ENCODE measurements at places on chromosomes 1 and 21.

GRCh38 chr1:44300852-44301251 is 54.2 kb downstream of the ERI3 start:
- H3K36me3 ChIP-seq, result peaks cover 37% of the 10 kb centered on the region
- no peak overlapping the region for H3K4me3 ChIP-seq
- no peak for DNase-seq
- no peak overlapping the region for H3K27ac ChIP-seq

- H3K4me1 ChIP-seq, result peaks cover 33% of the 10 kb centered on the region
- no peak overlapping the region for H3K4me3 ChIP-seq
- H3K27ac ChIP-seq, result peak overlapping the region; percentile 4
- DNase-seq, result no peak
- peaks cover 80% of the 10 kb centered on the region for H3K36me3 ChIP-seq
- H3K27me3 ChIP-seq, result no peaks in the 10 kb centered on the region
These were observed 20.6 kb downstream of the RUNX3 start for GRCh38 chr1:24909388-24909898.

GRCh38 chr1:207268337-207268736 is 53.1 kb upstream of the CD55 start:
- no peak overlapping the region for H3K4me3 ChIP-seq
- H3K27ac ChIP-seq, result no peak overlapping the region
- no peaks in the 10 kb centered on the region for H3K27me3 ChIP-seq
- no peaks in the 10 kb centered on the region for H3K4me1 ChIP-seq
- H3K36me3 ChIP-seq, result no peaks in the 10 kb centered on the region

DNA sequence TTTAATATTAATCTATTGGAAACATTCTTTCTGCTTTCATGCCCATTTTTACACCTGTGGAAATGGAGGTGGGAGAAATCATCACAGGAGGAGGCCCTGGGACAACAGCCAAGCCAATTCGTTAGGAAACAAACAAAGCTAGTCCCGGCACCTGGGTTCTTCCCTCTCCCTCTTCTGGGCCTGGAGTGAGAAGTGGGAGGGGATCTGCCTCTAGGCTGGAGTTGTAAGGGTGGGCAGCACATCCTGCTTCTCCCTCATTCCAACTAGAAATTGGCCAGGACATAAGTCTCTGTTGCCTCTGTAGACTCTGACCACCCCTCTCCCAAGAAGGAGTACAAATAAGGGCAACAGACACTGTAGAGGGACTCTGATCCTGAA is 20.2 kb upstream of the ERO1B start:
- H3K27ac ChIP-seq, result no peak overlapping the region
- DNase-seq, result no peak
- no peaks in the 10 kb centered on the region for H3K36me3 ChIP-seq
- H3K4me3 ChIP-seq, result no peak overlapping the region
- H3K27me3 ChIP-seq, result no peaks in the 10 kb centered on the region

DNA sequence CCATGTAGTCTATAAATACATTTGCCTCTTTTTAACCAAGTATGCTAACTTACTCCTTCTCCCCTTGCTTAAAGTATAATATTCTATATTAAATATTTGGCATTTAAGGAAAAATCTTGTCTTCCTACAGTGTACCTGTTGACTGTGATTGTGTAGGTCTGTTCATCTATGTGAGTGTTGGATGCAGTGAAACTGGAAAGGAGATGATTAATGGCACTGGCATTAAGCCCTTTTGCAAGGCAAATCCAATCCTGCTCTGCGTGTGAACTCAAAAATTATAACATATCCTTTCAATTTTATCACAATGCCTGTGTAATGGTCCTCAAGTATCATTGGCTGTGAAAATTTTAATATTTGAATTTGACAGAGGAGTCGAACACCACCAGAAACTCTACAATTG is 565.0 kb downstream of the KCNT2 start:
- no peak overlapping the region for H3K27ac ChIP-seq
- H3K27me3 ChIP-seq, result no peaks in the 10 kb centered on the region
- no peaks in the 10 kb centered on the region for H3K4me1 ChIP-seq
- DNase-seq, result no peak
- H3K36me3 ChIP-seq, result no peaks in the 10 kb centered on the region

GRCh38 chr1:153535242-153536011 is at the start of gene S100A6:
Gene S100A6 (minus strand): TSS chr1:153535991. CDS start chr1:153535339, 652 bp downstream.
- no peaks in the 10 kb centered on the region for H3K27me3 ChIP-seq
- peaks cover 63% of the 10 kb centered on the region for H3K4me1 ChIP-seq
- peak within 1 kb of the TSS; percentile 97 for H3K27ac ChIP-seq
- H3K4me3 ChIP-seq, result peak within 1 kb of the TSS; percentile 91
- H3K36me3 ChIP-seq, result peaks cover 5% of the 10 kb centered on the region

DNA sequence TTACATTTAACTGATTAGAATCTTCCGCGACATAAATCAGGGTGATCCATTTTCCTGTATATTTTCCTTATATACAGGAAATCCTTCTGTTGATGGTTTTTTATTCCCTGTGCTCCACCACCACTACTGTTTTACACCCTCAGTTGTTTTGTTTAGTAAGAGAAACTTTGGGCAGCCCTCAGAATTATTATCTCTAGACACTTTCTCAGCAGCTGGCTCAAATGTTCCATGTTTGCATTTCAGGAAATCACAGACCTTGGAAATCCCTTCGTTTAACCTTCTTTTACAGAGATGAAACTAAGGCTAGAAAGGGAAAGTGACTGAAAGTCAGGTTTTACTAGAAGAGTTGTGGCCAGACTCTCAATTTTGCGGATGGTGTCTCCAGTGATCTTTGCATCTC is 15.2 kb downstream of the ZNF697 start:
- H3K36me3 ChIP-seq, result no peaks in the 10 kb centered on the region
- no peaks in the 10 kb centered on the region for H3K4me1 ChIP-seq
- DNase-seq, result no peak
- H3K4me3 ChIP-seq, result no peak overlapping the region

DNA sequence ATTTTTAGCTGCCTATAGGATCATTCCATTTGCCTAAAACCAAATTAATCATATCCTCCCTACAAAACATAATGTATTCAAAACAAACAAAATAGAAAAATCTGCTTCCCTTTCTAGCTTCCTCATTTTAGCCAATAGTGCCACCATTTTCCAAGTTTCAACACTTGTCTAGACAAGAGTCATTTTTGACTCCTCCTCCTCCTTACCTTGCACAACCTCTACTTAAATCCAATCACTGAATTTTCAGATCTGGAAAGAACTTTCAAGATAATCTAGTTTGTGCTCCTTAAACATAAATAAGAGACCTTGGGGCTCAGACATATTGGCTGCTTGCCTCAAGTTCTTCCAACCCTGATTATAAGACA is 7.4 kb downstream of the STX6 start:
- no peak overlapping the region for H3K27ac ChIP-seq
- H3K4me3 ChIP-seq, result no peak overlapping the region
- no peaks in the 10 kb centered on the region for H3K36me3 ChIP-seq
- H3K27me3 ChIP-seq, result no peaks in the 10 kb centered on the region
- no peak for DNase-seq

DNA sequence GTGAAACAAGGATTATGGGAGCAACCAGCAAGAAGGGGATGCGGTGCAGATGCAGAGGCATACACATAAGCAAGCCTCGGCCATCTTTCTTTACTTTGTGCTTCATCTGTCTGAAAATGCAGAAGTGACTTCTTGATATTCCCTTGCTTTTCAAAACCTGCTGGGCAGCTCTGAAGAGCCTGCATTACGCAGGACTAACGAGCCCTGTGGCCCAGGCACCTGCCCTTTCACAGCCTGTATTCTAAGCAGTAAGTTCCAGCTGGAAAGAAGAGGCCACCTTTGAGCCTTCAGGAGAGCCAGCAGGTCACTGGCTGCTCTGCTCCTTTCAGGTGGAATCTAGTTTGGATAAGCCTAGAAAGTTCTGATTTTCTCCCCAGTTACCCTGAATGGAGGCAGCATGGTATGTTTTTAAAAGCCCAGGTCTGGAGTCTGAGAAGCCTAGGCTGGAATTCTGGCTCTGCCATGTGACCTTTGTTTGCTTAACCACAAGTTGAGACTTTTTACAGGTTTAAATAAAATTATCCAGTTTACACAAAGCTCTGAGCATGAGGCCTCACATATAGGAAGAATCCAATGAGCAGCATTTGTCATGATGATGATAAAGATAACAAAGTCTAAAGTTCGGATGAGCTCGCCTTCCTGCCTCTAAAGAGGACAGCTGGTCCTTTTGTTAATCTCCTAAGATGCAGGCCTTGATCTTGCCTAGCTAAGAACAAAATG is 122.9 kb downstream of the UBR4 start:
- H3K4me3 ChIP-seq, result no peak overlapping the region
- peaks cover 94% of the 10 kb centered on the region for H3K36me3 ChIP-seq
- DNase-seq, result no peak
- no peak overlapping the region for H3K27ac ChIP-seq

DNA sequence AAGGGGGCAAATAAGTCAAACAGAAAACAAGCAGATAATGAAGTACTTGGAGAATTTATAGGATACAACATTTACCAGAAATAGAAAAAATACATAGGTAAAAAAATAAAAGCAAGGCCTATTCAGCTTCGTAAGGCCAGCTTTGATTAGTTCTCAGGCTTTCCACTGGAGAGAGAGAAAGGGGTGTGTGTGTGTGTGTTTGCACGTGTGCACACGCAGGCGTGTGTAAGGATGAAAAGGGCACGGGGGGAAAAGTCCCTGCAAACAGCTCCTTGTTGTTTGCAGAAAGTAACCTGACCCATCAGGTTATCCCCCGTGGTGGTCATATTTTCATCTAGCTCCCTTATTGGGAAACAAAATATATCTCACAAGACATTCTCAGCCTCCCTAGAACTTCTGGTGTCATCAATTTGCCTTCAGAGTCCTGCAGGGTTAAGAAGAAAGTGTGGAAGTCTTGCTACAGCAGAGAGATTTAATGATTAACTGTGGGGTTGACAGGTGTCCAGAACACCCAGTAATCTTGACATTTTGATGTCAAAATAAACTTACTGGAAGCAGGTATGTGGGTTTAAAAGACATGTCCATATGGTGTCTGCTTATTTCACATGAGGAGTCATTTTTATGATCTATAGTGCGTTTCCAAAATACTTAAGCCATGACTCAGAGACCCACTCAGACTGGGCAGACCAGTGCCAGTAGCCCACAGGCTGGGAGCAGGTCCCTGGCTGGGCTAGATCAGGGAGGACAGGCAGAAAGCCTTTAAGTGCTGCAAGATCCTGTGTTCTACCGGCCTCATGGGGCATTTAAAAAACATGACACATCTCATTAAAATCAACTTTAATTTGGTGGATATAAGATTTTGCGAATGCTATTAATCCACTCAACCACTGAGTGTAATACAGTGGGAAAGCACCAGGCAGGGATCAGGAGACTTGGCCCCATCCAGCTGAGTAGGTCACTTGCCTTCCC is 487.6 kb upstream of the CAMK1G start:
- no peaks in the 10 kb centered on the region for H3K36me3 ChIP-seq
- DNase-seq, result no peak
- H3K27ac ChIP-seq, result no peak overlapping the region
- no peaks in the 10 kb centered on the region for H3K27me3 ChIP-seq
- no peak overlapping the region for H3K4me3 ChIP-seq

DNA sequence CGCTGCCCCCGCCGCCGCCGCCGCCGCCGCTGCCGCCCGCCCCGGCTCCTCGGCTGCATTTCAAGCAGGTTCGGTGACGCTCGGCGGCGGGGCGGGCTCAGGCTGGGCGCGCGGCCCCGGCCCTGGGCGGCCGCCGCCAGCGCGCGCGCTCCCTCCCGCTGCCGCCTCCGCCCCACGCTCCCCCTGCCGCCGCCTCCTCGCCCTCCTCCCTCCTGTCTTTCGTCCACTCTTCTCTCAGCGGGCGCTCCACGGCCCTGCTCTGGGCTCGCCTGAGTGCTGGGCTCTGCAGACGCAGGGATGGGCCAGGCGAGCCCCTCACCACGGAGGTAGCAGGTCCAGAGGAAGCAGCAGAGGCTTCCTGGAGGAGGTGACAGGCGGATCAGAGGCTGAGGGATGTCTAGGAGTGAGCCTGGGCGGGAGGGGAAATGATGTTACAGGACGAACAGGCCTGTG is at the start of gene LRP8:
Gene LRP8 (minus strand): TSS at position 62 of the 453 bp plus-strand sequence. CDS start 158 bp downstream, outside the sequence.
- no peaks in the 10 kb centered on the region for H3K27me3 ChIP-seq
- H3K4me3 ChIP-seq, result peak within 1 kb of the TSS; percentile 87
- no peaks in the 10 kb centered on the region for H3K36me3 ChIP-seq
- DNase-seq, result peak; percentile 48

DNA sequence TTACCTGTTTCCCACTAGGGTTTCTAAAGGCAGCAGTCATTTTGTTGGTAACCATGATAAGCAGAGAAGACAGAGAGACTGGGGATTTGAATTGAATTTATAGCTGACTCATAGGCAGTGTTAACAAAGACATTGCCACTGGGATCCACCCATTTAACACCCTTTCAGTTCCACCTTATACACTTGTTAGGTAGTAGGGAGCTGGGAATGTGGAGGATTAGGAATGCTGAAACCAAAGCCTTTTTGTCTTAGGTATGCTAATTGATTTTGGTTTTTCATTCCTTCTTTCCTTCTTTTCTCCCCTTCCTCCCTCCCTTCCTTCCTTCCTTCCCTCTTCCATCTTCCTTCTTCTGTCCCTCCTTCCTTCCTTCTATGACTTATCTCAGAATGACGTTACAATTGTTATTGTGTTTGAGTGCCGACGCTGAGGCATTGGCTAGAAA is 7.5 kb upstream of the EVI5 start:
- no peak overlapping the region for H3K27ac ChIP-seq
- no peaks in the 10 kb centered on the region for H3K36me3 ChIP-seq
- no peak for DNase-seq
- H3K27me3 ChIP-seq, result no peaks in the 10 kb centered on the region
- H3K4me1 ChIP-seq, result no peaks in the 10 kb centered on the region

DNA sequence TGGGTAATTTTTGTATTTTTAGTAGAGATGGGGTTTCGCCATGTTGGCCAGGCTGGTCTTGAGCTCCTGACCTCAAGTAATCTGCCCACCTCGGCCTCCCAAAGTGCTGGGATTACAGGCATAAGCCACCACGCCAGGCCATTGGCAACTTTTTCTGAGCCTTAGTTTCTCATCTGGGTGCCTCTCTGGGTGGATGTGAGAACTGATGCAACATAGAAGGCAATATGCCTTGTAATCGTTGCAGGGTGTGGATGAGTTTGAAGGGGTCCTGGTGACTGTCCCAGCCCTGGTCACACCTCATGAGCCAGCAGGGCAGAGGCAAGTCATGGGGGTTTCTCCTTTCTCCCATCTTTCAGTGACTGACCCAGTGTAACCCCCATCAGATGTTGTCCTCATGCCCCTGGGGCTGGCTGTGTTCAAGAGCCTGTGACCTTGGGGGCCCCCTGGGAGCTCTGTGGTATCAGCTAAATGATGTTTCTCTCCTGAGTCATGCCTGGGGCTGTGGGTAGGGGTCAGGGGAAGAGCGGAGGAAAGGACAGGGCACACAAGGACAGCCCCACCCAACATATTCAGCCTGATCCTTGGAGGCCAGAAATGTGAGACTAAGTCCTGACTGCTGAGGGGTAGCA is 3.6 kb downstream of the COL9A2 start:
- peaks cover 25% of the 10 kb centered on the region for H3K4me1 ChIP-seq
- no peak overlapping the region for H3K4me3 ChIP-seq
